Stimulated activated CD8-positive, alpha-beta memory T cell treated with anti-CD3 and anti-CD28 coated beads, Interleukin-7, amount 100 ng/mL, for 1 hour (primary cell): ENCODE measurements at places on chromosomes 3 and 15.

DNA sequence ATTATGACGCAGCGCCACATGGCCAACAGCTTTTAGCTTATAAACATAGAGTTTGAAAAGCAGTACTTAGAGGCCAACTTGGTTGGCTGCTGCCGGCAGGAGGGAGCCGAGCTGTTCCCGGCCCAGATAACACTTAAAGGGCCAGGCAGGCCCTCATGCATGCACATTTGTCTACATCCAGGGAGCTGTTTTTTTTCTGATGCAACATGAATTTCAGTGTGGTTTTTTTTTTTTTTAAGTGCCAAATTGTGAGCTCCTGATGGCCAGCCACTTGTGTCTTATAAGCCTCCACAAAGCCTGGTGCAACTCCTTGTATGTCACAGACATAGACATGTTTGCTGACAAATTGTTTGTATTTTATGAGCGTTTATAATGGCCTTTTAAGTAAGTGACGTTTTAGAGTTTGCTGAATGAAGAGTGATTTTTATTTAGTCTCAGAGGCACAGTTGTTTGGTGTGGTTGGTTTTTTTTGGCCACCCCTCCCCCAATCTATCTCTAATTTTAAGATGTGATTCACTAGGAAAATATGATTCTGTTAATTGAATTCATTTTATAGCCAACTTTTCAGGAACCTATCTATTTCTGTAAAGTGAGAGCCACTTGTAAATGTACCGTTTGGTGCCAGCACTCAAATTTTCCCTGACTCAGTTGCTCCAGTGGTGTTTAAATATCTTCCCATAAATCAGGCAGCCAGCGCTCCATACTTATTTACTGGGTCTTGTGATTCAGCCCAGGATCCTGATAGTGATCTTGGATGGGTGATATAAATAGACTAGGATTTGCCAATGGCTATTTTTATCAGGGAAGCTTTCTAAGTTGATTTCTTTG, 134.3 kb downstream of the VGLL4 start:
- no peak for DNase-seq

- no peak for DNase-seq
These were observed 117.5 kb upstream of the TMC3 start for GRCh38 chr15:81491414-81492096.

DNA sequence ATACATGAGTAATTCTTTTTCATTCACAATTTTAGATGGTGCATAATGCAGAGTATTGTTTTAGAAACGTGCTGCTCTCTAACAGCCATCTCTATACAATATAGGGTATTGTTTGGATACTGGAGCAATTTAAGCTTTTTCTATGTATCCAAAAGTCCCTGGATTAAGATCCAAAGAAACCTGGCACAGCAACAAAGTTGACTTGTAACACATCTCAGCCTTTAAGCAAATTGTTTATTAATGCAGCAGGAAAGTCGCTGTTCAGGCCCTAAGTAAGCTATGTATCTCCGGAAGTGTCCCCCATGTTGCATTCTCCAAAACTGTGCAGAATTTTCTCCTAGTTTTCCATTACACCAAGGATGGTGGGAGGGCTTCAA, 7.3 kb downstream of the VGLL4 start:
- DNase-seq, result no peak

DNA sequence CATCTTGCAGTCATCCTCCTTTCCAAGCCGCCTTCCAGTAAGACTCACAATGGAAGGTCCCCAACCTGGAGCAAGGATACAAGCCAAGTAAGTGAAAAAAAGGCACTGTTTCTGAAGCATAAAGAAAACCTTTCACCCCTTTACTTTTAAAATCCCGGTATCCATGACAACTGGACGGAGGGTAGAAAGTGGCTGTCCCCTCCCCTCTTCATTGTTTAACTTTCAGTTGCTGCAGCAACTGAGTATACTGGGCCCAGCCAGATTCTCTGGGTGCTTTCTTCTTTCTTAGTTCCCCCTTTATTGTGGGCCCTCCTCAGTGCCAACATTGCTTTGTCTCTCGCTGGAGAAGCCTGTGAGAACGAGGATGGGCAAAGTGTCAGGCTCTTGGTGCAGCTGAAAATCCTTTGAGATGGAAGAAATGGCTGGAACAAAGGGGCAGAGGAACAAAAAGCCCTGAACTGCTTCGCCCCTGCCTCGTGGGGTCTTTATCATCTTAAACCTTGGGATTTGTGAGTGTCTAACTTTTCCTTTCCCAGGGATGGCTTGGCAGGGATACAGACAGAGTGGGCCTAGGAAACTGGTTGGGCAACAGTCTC, 224.0 kb upstream of the RGMA start:
- DNase-seq, result no peak

- DNase-seq, result no peak
These were observed 5.5 kb upstream of the NR2E3 start for GRCh38 chr15:71804695-71805470.

GRCh38 chr3:33993631-33994030, 195.2 kb downstream of the PDCD6IP start:
- no peak for DNase-seq

DNA sequence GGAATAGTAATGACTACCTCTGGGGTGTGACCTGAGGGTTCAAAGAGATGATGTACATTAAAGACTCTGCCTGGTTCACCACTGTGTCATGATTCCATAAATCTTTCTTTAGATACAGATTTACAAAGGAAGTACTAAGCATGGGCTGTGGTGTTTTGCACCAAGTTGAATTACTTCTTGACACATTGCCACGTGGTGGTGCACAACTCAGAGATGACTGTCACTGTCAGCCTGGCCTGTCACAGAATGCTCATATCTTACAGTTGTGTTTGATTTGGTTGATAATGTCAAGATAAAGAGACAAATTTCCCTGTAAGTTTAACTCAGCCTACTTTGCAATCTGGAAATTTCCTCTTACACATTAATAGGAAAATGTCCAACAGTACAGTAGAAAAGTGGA, 3.2 kb downstream of the CTDSPL start:
- DNase-seq, result no peak

- DNase-seq, result no peak
These were observed 26.9 kb downstream of the TRIM69 start for GRCh38 chr15:44763187-44763586.

- DNase-seq, result no peak
These were observed 899.8 kb downstream of the ROBO2 start for GRCh38 chr3:77939726-77940125.

DNA sequence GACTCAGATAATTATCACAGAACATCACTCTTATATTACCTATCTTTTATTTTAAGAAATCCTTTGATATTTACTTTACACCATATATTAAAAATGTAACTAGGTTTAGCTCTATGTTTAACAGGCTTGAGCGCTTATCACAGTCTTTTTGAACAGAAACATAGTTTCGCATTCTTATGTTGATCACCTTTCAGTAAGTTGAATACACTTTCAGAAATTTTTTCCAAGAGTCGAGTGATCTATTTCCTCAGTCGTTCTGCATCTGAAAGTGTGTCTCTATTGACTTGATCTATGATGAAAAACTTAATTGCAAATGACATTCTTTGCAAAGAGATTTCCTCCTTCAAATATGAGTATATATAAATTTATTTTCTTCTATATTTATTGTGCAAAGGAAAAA, 516.6 kb upstream of the KCNMB2 start:
- no peak for DNase-seq

DNA sequence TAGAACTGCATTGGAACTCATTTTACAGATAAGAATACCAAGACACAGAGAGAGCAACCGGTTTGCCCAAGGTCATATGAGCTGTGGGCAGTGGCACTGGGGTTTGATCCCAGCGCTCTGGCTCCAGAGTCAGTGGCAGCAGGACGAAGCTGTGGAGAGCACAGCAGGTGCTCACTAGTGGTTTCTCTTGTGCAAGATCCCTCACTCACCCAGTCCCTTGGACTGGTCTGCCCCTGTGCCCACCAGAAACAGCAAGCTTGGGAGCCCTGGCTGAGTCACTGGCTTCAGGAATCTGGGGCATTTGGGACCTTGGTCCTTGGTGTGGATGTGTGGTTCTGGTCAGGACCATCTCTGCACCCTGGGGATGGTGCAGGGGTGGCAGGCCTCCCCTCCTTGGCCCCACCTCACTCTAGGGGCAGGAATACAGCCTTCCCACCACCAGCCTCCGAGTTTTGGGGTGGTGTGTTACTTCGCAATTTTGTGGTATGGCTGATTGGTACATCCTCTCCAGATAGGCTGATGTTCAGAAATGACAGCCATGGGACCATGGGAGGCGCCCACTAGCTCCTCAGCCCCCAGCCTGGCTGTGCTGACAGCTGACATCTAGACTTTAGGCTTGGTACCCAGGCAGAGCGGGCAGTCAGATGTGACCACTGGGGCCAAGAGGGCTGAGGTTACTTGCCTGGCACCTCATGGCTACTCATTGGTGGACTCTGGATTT, 104.6 kb downstream of the LSM3 start:
- no peak for DNase-seq

- no peak for DNase-seq
These were observed 1.4 kb downstream of the CACNA2D3 start for GRCh38 chr3:54123776-54124196.

DNA sequence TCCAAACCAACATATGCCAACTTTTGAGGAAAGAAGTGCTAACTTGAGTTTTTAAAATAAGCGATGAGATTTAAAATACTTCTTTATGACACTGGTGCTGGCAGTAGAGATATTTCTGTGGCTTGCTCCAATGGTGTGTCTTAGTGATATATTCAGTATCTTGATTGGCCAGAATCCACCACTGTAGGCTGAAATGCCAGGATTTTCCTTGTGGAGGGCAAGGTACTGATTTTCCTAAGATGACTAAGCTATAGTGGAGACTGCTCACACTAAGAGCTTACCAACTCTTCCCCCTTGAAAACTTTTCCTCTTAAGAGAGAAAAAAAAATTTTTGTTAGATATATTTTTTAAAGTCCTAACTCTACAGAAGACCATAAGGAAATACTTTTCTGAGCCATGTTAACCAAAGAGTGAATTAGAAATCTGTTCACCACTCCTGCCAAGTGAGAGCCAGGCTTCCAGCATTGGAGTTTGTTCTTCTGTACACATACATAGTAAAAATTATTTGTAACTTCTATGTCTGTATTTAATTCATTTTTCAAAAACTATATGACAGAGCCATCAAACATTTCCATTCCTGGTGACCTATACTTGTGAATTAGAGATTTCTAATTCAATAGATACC, 109.1 kb downstream of the PPP2R3A start:
- DNase-seq, result no peak

DNA sequence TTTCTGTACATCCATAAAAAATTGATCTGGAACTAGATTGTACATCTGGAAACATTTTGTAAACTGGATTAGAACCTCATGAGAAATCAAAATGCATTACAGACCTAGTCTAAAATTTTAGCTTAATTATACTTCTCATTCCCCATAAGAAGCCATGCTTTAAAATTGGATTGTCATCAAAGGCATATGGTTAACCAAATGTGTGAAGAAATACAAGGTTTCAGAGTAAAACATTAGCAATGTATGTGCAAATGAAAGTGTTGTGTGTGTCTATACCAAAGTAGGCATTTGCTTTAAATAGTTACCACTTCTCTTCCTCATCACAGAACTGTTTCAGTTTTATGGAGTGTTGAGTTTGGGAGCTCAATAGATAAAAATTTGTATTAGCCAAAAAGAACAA, 968.7 kb downstream of the EPHA3 start:
- no peak for DNase-seq

DNA sequence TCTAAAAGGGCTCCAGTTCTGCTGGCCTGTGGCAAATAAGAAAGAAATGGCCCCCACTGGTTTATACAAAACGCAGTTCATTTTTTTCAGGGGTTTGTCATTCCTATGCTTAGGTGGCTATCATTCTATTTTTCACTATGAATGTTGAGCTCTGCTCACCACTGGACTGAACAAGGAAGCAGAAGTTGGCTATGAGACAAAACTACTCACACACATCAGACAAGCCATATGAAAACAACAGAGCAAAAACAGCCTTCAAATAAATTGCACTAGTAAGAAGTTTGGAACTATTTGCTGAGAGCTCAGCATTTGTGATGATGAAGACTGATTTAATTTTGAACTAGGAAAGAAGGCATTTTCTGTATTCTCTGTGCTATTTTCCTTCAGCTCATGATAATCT, 328.5 kb downstream of the MECOM start:
- no peak for DNase-seq

DNA sequence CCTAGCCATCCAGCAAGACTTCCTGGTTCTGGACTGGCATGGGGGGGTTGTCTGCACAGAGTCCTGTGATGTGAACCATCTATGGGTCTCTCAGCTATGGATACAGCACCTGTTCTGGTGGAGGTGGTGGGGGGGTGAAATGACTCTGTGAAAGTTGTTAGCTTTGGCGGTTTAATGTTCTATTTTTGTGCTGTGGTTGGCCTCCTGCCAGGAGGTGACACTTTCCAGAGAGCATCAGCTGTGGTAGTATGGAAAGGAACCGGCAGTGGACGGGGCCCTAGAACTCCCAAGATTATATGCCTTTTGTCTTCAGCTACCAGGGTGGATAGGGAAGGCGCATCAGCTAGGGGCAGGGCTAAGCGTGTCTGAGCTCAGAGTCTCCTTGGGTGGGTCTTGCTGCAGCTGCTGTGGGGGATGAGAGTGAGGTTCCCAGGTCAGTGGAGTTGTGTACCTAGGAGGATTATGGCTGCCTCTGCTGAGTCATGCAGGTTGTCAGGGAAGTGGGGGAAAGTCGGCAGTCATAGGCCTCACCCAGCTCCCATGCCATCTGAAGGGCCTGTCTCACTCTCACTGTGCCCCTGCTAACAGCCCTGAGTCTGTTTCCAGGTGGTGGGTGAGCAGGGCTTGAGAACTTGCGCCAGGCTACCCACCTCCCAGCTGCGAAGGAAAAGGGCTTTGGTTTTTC, 7.1 kb upstream of the LARS2 start:
- DNase-seq, result no peak

- DNase-seq, result no peak
These were observed 30.0 kb upstream of the CMTM8 start for GRCh38 chr3:32208447-32208846.

GRCh38 chr3:147391781-147392624, 14.3 kb downstream of the ZIC4 start:
- no peak for DNase-seq
